ENCODE measurements at places on chromosomes 13 and 19. TPM values are rescaled to one million over a fixed set of nuclear protein-coding genes. Genes with fewer than 3 reads are reported as not detected.
A peak's percentile ranks its signal among the peaks of the same experiment; 100 is the strongest.

MPV17L2 gene
- total RNA-seq = 14.5 TPM

ATXN8OS gene
- total RNA-seq = not detected

ZSCAN18 gene
- 3.0 TPM for total RNA-seq

PEAK3 gene
- total RNA-seq = 0.18 TPM

KLHL1 gene
- total RNA-seq = not detected

BST2 gene
- total RNA-seq = 133 TPM

CBY2 gene
- not detected for total RNA-seq

NCR1 gene
- not detected for total RNA-seq

SIAH3 gene
- total RNA-seq = 0.07 TPM

NCAN gene
- total RNA-seq = 0.23 TPM

DNA sequence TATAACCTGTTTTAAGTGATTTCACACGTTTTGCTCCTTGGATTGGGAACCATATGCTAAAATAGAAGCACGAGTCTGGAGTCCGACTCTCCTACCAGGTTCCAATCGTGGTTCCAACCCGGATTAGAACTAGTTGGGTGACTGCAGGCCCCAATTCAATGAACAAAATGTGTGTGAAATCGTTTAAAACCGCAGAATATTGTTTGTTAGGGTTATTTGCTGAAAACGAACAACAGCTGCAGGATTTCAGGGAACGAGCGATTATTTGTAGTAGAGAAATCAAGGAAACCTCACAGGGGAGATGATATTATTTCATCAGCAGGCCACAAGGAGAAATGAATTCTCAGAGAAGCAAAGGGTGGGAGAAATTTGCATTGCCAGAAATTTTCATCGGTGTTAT, 16.7 kb downstream of the SSC5D start:
- no peak for DNase-seq

- no peak for DNase-seq
Measured at GRCh38 chr13:99797691-99798090, 173.9 kb downstream of the ZIC5 start.

DNA sequence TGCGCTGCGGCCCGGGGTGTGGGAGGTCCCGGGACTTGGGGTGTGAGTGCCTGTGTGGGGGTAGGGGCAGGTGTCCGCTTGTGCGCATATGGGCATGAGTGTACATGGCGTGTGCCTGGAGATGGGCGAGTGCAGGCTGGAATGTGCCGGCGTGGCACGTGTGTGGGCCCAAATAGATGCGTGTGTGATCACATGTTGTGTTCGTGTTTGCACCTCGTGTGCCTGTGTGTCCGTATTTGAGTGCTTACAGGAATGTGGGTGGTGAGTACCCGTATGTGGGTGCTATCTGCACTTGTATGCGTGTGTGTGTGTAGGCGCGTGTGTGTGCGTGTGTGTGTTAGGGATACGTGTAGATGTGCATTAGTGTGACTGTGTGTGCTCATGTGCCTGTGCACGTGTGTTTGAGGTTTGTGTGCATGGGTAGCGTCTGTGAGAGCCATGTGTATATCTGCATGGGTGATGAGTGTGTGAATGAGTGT, 3.4 kb downstream of the ZNF536 start:
- no peak for DNase-seq

GRCh38 chr19:11291991-11292390, 4.0 kb upstream of the TSPAN16 start:
- DNase-seq = no peak

DNA sequence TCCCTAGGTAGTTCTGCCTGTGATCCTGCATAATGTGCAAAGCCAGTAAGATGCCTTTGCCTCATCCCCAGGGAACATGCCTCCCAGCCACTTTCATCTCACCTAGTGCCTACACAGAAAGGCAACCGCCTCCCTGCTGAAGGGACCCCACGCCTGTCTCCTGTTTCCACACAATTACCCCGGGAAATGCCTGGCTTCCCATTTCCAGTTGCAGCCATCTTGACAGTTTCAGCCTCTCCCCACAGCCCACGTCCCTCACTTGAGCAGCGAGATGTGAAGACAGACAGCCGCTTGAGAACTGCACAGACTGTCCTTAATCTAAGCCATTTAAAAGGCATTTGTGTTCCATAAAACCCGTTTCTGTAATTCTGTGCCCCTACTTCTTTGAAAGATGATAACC, 4.7 kb upstream of the UQCRFS1 start:
- DNase-seq = no peak

DNA sequence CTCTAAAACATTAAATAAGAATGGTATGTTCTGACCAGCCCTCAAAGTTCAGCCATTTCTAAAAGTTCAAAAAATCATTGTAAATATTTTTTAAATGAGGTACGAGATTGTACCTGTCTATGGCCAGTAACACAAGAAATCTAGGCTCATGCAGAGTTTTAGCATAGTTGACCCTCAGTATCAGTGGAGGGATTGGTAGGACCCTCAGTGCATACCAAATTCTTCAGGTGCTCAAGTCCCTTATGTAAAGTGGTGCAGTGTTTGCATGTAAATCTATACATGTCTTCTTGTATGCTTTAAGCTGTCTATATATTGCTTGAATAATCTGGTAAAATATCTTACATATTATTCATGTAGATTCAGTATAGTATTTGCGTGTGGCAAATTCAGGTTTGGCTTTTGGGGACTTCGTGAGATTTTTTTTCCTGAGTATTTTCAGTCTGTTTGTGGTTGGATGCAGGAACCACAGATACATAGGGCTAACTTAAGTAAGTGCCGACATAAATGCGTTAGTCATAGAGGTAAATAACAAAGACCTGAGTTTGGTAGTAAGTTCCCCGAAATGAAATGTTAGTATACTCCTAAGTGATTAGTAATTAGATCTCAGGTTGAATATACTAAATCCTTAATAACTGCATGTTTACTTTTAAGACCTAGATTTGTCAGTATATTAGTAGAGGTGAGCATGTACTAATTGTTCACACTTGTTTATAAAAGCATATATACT, 7.8 kb downstream of the MIR17HG start:
- DNase-seq = no peak

DNA sequence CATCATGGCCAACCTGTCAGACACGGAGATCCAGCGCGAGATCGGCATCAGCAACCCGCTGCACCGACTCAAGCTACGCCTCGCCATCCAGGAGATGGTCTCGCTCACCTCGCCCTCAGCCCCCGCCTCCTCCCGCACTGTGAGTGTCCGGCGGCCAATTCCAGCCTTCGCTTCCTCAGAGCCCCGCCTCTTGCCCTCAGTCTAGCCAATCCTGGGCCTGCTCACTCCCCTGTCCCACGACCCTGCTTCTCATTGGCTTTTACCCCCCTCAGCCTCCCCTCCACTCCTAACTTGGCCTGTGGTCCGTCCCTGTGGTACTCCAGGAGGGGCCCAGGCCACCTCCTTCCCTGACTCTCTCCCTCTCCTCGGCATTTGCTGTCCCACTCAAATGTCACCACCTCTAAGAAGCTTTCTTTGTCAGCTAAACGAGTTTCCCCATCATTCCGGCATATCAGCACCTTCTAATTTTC, 12.3 kb downstream of the HRC start:
- DNase-seq = peak; percentile 78

- no peak for DNase-seq
Measured at GRCh38 chr13:82292334-82292733, 1589.9 kb downstream of the SLITRK1 start.

DNA sequence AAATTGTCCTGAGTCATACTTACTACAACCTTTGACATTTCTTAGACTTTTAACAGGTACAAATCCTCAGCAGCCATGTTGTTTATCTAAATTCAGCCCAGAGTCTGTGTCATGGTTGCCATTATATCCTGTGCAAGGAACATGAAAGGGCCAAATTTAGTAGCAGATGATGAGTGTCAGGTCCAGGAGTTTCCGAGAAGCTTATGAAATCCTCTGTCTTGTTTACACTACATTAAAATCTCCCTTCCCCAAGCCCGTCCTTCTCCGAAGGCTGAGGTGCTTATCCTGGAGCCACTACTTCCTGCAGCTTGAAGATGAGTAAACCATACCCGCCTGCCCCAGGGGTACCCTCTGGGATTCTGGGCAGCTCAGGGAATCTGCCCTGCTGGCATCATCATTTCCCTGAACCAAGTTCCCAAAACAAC, 102.6 kb upstream of the SERP2 start:
- no peak for DNase-seq

- no peak for DNase-seq
Measured at GRCh38 chr13:85590231-85590931, 208.8 kb downstream of the SLITRK6 start.

- DNase-seq = no peak
Measured at GRCh38 chr13:61387694-61388093, 28.0 kb downstream of the PCDH20 start.

DNA sequence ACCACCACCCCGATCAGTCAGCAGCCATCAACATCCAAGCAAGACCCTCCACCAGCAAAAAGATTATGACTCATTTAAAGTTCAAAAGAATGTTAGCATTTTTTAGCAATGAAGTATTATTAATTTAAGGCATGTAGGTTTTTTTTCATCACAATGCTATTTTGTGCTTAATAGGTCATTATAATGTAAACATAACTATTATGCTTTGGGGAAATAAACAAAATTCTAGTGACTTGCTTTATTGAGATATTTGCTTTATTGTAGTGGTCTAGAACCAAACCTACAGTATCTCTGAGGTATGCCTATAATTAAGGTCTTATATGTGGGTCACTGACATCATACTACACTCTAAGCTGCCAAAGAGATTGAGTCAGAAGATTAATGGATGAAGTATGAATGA, 20.0 kb downstream of the KLF12 start:
- DNase-seq = no peak

DNA sequence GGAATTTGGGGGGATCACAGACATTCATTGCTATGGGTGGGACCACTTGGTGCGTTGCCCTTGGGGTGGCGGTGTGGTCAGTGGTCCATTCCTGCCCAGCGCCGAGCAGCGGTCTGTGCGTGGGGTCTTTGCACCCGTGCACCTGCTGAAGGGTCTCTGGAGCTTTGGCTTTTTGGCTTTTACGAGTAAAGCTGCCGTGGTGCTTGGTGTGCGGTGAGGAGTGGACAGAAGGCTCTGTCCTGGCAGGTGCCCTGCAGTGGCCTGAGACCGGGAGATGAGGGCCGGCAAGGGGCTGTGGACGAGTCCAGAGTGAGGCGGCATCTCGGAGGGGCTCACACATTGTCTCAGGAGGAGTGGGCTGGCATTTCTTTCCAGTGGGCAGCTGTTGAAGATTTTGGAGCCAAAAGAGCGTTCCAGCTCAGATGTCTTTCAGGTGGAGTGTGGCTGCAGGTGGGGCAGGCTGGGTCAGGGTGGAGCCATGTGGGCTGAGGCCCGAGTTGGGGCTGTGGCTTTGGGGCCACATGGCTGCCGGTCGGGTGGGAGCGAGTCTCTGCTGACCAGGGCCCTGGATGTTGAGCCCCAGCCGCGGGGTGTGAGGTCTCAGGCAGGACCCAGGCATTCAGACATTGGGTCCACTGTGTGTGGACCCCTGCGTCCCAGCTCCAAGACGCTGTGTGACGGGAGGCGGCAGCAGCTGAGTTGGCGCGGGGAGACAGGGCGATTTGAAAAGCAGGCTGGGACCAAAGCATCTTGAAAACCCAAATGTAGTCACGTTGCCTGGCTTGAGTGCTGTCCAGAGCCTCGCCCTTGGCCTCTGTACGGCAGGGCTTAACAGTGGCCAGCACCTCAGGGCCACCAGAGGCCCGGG, 11.7 kb downstream of the GNA11 start:
- no peak for DNase-seq

DNA sequence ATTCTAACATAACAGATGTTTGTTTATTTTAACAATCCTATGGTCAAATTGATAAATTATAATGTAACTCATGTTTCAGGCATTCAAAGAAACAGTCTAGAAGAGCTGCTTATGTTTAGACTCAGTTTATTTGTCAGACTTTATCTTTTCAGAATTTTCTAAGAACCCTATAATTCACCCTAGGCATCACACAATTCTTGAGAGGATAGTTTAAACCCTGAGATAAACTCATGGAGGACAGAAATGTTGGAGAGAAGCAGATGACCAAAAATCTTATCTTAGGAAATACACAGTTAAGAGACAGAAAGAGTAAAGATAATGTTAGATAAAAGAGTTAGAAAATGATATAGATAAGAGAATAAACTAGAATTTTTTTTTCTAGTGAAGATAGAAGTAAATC, 1185.7 kb upstream of the SLC10A2 start:
- no peak for DNase-seq

DNA sequence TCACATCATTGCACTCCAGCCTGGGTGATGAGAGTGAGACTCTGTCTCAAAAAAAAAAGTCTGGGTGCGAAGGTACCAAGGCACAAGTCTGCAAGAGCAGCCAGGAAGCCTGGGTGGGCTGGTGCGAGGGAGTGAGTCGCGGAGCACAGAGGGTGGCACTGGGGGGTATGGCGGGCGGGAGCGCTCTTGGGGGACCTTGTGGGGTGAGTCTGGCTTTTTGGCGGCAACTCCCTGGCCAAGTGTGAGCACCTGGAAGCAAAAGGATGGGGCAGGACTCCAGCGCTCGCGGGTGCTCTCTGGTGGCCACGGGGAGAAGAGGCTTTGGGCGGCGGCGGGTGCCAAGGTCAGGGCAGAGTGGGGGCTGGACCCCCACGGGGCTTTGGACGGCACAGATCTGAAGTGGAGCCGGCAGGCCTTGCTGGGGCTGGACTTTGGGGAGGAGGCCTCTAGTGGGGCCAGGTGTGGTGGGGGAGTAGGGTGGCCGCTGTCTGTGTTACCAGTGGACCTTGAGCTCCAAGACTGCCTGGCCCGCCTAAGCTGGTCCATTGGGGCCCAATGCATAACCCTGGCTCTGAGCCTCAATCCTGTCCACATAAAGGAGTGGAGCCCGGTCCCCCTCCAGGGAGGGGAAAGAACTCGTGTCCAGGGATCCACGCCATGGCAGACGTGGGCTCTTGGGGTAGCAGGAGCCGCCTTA, 1.6 kb downstream of the P2RY11 start:
- DNase-seq = peak; percentile 57

Data from activated T-helper 2 cell treated with anti-CD3 and anti-CD28 coated beads, Interferon-gamma antibody, Interleukin-2, Interleukin-4, amounts not matched to agents 10 μg/mL and 5 μg/mL and 100 μg/mL, durations not matched to agents 14 hours and 24 hours and 36 hours (primary cell).